ENCODE measurements at places on chromosomes 16 and 17.

DNA sequence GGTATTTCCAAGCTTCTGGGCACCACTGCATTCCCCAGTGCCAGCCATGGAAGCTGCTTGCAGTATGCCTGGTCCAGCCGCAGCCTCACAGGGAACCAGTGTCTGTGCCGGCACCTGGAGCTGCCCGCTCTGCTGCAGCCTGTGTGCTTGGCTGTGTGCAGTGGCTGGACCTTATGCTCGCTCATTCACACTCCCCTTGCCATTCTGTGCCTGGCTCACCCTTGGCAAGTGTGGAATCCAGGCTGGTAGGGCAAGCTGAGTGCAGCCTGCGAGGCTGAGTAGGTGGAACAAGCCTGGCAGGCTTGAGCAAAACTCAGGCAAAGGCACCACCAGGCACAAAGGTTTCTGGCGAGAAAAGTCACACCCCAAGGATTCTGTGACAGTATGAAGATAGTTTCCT lies 144.0 kb downstream of the MYO1D start:
- DNase-seq: peak; percentile 91

DNA sequence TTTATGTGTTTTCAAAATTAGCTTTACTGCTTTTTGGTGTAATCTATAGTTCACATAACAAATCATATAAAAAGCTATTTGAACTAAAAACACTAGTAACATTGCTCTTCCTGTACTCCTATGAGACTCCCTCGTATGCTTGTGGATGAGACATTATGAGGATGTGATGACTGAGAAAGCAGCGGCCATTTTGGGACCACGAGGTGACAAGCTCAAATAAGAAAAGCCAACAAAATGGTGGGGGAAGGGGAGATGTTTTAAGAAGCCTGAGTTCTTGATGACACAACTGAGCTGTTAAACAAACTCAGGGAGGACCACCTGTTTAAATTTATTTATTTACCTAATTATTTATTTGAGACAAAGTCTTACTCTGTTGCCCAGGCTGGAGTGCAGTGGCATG lies 4.5 kb downstream of the CCL18 start:
- DNase-seq: no peak

DNA sequence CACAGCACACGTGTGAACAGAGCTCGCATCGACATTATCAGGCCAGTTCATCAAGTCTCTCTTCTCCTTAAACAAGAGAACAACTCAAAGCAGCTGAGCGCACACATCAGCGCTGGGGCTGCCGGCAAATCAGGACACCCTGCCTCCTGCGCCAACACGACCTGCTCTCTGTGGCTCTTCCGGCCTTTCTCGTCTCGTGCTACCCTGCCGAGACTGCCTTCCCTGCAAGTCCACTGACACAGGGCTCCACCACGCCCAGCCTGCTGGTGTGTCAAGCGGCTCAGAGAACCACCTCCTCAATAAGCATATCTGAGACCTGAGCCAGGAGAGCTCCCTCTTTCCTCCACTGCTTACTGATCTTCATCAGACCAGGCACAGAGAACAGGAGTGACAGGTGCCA lies 96.9 kb downstream of the ZNF778 start:
- DNase-seq: peak; percentile 90

DNA sequence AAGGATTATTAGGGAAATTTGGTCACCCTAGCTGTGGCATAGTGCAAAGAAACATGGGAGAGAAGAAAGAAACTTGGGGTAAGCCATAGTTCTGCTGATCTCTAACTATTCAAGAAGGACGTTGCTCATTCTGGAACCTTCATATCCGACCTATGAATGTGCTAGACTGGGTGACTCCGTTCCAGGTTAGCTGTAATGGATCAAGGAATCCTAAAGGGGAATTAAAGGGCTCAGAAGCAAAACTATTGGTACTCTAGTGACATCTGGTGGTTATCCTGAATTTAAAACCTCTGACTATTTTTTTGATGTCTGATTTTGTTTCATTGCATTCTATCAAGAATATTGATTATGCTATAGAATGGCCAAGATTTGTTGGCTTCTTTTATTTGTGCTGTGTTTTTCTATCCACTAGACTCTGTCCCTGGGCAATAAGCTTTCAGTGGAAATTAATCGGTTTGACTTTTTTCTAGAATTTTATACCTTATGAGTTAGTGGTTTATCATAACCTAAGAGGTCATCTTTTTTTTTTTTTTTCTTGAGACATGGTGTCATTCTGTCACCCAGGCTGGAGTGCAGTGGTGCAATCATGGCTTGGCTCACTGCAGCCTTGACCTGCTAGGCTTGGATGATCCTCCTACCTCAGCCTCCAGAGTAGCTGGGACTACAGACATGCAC lies 19.5 kb downstream of the PCTP start:
- no peak for DNase-seq

GRCh38 chr17:77385750-77386501 lies 245.2 kb downstream of the SEC14L1 start:
- no peak for DNase-seq

GRCh38 chr17:41633556-41634199 lies 9.3 kb upstream of the KRT17 start:
- no peak for DNase-seq

- DNase-seq: no peak
Measured at GRCh38 chr16:11768849-11769248, 26.2 kb upstream of the TXNDC11 start.

DNA sequence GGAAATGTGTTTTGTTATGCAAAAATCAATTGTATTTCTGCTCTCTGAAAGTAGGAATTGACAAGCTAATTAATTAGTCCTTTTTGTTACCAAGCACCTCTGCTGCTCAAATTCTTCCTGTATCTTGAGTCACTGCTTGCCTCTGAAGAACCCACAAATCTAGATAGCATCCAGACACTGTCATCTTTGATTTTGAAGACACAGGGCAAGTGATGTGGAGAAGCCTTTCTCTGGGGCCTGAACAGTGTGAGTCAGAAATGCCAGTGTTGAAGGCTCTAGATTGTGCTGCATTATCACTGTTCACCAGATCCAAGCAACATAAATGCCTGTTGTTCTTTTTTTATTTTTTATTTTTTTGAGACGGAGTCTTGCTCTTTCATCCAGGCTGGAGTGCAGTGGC lies 10.9 kb upstream of the ST6GALNAC1 start:
- no peak for DNase-seq

GRCh38 chr16:86758932-86759331 lies 180.6 kb downstream of the FOXL1 start:
- DNase-seq: no peak

DNA sequence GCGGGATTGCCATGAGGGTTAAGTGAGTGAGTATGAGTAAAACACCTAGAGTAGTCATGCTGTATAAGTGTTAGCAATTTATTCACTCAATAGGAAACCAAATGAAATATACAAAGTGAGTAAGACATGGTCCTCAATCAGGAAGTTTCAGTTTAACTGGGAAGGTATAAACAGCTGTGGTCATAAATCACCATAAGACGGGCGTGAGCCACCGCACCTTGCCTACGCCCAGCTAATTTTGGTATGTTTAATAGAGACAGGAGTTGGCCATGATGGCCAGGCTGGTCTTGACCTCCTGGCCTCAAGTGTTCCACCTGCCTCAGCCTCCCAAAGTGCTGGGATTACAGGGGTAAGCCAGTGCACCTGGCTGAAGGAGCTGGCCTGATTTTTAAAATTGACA lies 27.0 kb downstream of the RNF135 start:
- DNase-seq: no peak

GRCh38 chr17:32755045-32755805 lies 121.7 kb downstream of the MYO1D start:
- DNase-seq: no peak

DNA sequence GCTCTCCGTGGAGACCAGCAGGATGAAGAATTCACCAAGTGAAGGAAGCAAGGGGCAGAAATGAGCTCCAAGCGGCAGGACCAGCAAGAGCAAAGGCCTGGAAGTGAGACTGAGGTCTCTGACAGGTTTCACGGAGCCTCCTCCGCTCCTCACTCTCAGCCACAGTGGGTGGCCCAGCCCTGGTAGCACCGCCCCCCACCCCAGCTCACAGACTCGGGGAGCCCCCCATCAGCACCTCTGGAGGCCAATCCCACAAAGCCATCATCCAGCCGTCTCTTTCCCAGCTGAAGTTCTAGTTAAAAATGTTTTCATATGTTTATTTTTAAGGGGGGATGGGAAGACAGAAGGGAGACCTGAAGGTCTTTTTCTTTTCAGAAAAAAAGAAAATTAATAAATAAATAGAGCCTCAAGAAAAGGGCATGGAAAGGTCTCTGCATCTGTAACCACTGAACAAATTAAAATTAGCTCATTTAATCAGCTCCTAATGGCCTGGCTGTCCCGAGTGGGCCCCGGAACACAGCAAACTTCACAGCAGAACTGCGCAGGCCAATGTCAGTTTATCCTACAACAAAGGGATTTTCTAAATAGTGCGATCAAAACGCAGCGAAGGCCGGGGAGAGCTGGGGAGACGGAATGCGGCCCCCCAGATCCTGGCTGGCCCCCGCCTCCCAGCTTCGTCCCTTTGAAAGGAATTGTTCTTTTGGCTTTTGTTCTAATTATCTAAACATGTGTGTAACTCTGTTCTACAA lies 190.3 kb downstream of the ZNF423 start:
- DNase-seq: no peak

GRCh38 chr17:146983-147761 lies 9.8 kb downstream of the SCGB1C2 start:
- peak; percentile 4 for DNase-seq

DNA sequence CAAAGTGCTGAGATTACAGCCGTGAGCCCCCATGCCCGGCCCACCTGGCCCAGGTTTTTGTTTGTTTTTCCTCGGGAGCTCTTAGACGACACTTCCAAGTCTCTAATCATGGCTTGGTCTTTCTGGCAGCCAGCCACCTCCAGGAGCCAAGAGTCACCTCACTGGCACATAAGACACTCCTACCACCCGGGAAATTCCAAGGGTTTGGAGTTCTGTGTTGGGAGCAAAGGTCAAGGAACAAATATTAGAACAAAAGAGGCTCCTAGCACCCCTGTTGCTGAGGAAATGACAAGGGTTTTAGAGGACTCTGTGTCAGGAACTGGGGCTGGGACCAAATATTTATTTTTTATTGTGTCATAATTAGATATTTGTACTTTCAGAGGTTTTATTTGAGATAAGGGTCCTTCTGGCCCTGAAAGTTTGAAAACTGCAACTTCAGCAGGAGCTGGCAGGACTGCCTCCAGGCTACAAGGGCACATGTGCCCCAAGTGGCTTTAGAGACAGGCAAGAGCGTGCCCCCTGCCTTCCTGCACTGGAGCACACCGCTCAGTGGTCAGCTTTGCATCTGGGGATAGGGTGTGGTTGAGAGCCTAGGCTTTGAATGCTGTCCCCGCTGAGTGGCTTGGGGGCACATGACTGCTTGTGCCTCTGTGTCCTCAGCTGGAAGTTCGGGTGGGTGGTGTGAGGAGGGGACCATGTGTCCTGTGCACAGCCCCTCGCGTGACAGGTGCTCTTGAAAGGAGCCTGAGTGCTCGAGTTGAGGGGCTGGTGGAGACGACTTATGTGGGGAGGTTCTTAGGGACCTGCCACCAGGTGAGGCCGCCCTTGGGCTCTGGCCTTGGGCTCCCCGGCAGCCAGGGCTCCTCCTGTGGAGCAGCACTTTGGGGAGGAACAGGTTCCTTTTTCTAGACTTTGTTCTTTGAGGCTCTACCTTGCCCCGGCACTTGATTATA lies 29.7 kb downstream of the MGRN1 start:
- DNase-seq: no peak

DNA sequence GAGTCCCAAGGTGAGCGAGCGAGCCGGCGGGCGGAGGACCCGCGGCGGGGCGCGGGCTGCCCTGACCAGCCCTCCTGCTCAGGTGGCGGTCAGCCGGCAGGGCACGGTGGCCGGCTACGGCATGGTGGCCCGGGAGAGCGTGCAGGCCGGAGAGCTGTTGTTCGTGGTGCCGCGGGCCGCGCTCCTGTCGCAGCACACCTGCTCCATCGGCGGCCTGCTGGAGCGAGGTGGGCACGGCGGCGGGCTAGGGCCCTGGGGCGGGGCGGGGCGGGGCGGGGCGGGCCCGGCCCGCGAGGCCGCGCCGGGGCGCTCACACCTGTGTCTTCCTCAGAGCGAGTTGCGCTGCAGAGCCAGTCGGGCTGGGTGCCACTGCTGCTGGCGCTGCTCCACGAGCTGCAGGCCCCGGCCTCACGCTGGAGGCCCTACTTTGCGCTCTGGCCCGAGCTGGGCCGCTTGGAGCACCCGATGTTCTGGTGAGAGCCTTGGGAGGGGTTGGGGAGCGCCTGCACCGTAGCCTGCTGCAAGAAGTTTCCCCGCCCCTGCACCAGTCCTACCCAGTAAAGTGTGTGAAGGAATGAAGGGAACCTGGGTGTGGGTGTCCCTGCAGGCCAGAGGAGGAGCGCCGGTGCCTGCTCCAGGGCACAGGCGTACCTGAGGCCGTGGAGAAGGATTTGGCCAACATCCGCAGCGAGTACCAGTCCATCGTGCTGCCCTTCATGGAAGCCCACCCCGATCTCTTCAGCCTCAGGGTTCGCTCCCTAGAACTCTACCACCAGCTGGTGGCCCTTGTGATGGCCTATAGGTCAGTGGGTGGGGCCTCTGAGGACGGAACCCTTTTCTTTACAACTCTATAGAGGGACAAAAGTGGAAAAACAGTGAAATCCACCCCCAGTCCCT lies 802 bp downstream of the SETD6 start:
- peak; percentile 88 for DNase-seq

All from posterior cingulate gyrus (tissue), 11 donors.